Gastrocnemius medialis (tissue), 4 donors: ENCODE measurements at places on chromosomes 6 and 20. TPM values are rescaled to one million over a fixed set of nuclear protein-coding genes. Genes with fewer than 3 reads are reported as not detected.

- no peak for DNase-seq
These were observed 27.1 kb upstream of the SMOC2 start for GRCh38 chr6:168413856-168414255.

Gene HELZ2
- total RNA-seq, result 1.7 TPM

Gene OPRM1
- total RNA-seq, result not detected

DNA sequence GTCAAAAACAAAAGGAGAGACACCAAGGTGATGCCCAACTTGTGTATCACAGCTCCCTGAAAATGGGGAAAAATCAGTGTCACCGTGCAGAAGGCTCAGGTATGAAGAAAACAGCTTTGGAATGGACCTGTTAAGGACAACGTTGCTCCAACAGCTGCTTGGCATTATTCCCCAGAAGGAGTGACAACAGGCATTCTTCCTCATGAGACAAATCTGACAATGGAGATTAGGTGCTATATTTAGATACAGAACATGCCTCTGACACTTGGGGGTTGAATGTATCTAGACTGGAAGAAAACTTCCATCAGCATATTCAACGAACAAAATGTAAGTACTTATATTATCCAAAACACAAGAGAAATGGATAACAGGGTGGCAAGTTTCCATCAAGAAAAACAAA, 87.7 kb downstream of the MBOAT1 start:
- no peak for DNase-seq

DNA sequence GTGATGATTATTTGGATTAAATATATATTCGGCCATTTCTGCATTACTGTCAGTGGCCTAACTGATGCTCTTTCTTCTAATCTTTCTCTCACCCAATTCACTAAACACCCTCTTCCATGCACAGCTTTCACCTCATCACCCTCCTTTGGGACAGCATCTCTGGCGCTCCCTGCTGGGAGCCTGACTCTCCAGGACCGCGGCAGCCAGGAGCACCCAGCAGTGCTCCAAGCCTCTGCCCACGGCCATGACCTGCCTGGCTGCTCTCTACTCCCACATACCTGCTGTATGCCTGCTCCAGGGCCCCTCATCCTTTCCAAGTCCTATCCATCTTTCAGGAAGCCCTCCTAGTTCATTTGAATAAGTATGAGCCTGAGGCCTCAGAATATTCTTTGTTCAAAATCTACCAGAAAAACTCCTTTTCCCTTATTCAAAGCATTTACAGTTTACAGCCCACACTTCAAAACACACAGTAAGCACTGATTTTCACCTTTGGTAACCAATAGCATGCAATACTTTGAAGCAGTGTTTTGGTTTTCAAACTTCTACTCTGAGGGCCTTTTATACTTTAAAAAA, 15.2 kb downstream of the CTCFL start:
- DNase-seq, result no peak

DNA sequence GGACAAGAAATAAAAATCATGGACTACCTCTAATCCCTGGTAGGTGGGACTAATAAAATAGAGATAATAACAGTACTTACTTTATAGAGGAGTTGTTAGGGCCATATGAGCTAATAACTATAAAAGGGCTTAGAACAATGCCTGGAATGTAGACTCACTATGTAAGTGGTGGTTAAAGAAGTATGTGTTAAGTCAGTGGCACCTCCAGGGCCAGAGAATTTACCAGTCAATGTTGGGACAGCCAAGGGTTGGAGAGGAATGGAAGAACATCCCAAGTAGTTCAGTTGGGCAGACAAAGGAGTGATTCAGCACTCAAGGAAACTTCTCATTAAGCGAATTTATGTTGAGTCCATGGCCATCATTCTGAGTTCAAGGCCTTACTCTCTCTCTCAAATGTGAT, 116.8 kb downstream of the OTOR start:
- DNase-seq, result no peak

DNA sequence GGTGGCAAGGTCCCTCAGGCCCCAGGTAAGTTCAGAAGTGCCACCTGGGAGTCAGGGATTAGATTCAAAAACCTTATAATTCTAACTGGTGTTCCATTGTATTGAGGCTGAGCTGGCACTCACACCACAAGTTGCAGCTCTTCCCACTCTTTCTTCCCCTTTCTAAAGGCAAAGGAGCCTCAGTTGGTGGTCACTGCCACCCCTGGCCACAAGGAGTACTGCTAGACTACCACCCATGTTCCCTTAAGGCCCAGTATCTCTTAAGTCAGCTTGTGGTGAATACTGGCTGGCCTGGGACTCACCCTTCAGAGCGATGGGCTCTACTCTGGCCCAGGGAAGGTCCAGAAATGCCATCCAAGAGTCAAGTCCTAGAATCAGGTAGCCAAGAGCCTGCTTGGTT, 421.1 kb upstream of the KHDRBS2 start:
- DNase-seq, result no peak

- no peak for DNase-seq
These were observed 65.5 kb downstream of the NRN1 start for GRCh38 chr6:5941188-5941587.

- no peak for DNase-seq
These were observed 13.7 kb downstream of the BCL2L1 start for GRCh38 chr20:31708736-31709534.

DNA sequence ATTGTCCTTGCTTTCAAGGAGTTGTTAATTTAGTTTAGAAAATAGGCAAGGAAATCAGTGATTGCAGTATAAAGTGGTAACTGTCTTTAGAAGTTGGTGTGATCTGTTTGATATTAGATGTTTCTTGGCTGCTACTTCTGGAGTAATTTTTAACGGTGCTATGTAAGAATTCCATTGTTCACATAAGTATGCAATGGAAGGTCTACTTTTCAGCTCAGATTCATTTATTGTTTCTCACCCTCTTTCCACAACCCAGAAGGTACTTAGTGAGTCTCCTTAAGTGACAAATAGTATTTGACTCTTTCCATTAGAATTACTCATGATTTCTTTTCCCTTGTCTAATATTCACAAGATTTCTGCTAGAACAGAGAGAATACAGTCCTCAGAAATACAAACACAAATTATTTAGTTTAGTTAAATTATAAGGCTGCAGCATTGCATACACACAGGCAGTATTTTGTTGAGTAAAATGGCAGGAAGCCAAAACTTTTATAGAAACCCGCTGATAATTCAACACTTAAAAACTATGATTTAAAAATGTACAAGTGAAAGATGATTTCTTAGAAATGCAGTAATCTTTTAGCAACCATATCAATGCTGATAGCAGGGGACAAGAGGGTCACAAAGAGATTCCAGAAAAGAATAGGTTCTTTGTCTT, 554.3 kb downstream of the CD109 start:
- no peak for DNase-seq

DNA sequence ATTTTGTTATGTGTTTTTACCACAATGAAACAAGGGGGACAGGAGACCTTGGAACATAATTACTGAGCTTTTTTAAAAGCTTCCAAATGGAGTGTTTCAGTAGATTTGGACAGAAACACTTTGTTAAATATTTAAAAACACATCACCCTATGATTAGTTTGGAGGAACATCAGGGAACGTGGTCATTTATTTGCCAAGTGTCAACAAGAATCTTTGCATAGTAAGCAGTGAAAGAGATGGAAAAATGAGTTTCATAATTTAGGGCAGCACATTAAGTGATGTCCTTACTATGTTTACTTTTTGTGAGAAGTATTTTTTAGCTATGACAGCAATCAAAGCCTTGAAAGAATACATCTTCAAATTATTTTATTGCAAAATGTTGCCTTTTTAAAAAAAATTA, 82.6 kb downstream of the PROKR2 start:
- DNase-seq, result no peak

Gene PTCRA
- not detected for total RNA-seq

GRCh38 chr6:165090242-165090641, 219.2 kb downstream of the C6orf118 start:
- DNase-seq, result no peak

- no peak for DNase-seq
These were observed 53.5 kb upstream of the PLCB1 start for GRCh38 chr20:8078528-8078914.

Gene COX4I2
- 4.2 TPM for total RNA-seq

Gene FKBP1C
- 0.20 TPM for total RNA-seq

Gene OR12D1
- not detected for total RNA-seq

Gene MAPK13
- total RNA-seq, result 0.55 TPM

Gene MAFB
- 17.5 TPM for total RNA-seq

Gene FUT9
- total RNA-seq, result not detected

Gene ROS1
- not detected for total RNA-seq

Gene SPTLC3
- total RNA-seq, result 1.0 TPM

- no peak for DNase-seq
These were observed 485.9 kb upstream of the JAG1 start for GRCh38 chr20:11159728-11160127.

DNA sequence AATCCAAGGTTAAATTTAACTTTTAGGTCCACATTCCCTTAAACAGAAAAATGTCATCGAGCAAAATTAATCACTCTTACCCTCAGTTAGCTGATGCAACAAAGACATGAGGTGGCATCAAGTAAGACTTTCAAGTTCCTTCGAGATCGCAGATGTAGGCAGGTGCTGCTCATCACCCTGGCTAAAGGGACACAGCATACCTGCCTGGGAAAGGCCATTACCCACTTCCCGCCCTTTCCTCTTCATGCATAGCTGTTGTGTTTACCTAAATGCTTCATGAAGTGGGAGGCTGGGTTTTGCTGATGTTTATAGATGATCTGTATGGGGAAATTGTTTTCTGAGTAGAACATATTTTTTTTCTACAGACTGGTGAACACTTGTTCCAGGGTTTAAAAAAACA, 67.7 kb downstream of the GFRA4 start:
- no peak for DNase-seq

GRCh38 chr6:53035549-53036213, 29.5 kb upstream of the FBXO9 start:
- DNase-seq, result no peak

Gene HUS1B
- total RNA-seq, result 0.97 TPM

DNA sequence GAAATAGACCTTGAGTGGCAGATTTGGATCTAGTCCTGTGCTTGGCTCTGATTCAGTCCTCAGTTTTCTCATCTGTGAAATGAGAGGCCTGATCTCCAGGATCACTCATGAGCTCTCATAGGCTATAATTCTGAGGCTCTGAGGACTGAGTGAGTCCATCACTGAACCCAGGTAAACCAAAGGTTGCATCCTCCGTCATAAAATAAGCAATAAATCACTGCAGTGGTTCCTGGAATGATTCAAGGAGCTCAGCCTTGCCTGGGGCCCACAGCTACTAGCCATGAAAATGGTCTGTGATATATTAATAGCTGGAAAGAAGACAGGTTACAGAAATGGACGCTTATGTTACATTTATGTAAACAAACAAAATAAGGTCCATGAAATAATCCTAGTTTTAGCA, 124.8 kb downstream of the MAP3K7 start:
- DNase-seq, result no peak

- DNase-seq, result no peak
These were observed 110.8 kb downstream of the MYLK4 start for GRCh38 chr6:2639896-2640295.

GRCh38 chr6:110738899-110739365, 76.3 kb downstream of the CDK19 start:
- peak; percentile 3 for DNase-seq

GRCh38 chr6:49284180-49284579, 178.9 kb downstream of the MMUT start:
- no peak for DNase-seq

DNA sequence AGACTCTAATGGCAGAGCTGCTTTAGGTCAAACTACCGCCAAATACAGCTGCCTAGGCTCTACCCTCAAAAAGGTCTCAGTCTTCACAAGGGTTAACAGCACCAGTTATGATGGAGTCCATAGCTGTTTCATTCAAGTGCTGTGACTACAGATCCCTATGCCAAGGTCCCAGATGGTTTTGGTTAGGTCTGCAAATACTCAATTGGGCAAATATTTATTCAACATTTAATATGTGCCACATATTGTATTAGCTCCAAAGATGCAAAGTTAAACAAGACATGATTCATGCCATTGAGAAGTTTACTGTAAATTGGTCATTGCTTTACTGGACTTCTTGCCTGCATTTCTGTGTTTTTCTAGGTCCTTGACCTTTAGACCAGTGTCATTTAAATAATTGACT, 55.8 kb upstream of the TFAP2D start:
- DNase-seq, result no peak

GRCh38 chr6:33860706-33861474, 57.1 kb upstream of the MLN start:
- no peak for DNase-seq

DNA sequence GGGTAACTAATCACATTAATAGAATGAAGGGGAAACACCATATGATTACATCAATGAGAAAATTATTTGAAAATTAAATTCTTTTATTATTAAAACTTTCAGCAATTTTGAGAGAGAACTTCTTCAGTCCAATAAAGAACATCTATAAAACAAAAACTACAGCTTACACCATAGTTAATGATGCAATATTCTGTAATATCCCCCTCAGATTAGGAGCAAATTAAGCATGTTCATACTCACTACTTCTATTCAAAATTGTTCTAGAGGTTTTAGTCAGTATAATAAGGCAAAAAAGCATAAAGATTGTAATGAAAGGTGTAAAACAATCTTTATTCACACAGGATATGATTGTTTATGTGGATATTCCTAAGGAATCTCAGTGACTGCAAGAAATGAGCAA, 465.4 kb downstream of the CD109 start:
- no peak for DNase-seq

DNA sequence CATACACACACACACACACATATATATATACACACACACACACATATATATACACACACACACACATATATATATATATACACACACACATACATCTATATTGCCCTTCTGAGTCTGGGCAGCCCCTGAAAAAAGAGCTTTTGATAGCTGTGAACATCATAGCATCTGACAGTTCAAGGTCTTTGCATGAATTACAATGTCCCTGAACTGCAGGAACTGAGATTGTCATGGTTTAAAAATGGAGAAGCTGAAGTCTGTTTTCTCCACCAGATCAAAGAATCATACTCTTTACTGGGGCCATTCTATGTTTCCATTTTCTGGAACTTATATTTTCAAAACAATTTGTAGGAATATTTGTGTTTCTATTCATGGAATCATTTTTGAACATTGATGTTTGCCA, 189.8 kb downstream of the ZDHHC14 start:
- no peak for DNase-seq

- DNase-seq, result no peak
These were observed 64.7 kb upstream of the MTHFD1L start for GRCh38 chr6:150800674-150801314.

DNA sequence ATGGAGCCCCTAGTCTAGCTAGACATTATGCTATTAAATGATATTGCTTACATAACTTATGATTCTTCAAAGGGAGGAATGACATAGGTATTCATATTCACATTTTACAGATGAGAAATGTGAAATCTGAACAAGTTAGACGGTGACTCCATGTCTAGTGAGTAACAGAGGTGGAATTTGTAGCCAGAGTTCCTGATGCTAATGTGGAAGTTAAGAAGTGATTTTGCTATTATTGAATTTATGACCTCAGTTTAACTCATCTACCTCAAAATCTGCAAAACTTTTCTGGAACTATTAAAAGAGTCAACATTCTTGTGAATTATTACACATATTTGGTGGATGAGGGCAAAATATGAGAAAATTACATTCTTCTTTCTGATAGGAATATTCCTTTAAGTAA, 347.6 kb upstream of the MMS22L start:
- DNase-seq, result no peak
